ENCODE measurements at places on chromosomes 4 and X. TPM values are rescaled to one million over a fixed set of nuclear protein-coding genes. Genes with fewer than 3 reads are reported as not detected.

PPP4R3C gene
- total RNA-seq = not detected

DDX60 gene
- 18.4 TPM for total RNA-seq

MAGEA1 gene
- total RNA-seq = not detected

SORCS2 gene
- 5.0 TPM for total RNA-seq

COL25A1 gene
- total RNA-seq = 1.1 TPM

RHOXF2 gene
- not detected for total RNA-seq
